ENCODE measurements at places on chromosomes 1 and 21. TPM values are rescaled to one million over a fixed set of nuclear protein-coding genes. Genes with fewer than 3 reads are reported as not detected.

The SHISA4 gene
- not detected for total RNA-seq

The ZSWIM5 gene
- 1.8 TPM for total RNA-seq

The DUSP23 gene
- total RNA-seq = 3.8 TPM

The SRRM1 gene
- 460 TPM for total RNA-seq

The CLDN17 gene
- total RNA-seq = not detected

The HES2 gene
- not detected for total RNA-seq

The PAQR6 gene
- 2.8 TPM for total RNA-seq
